Activated CD8-positive, alpha-beta memory T cell treated with anti-CD3 and anti-CD28 coated beads for 1 hour (primary cell): ENCODE measurements at places on chromosomes 3 and 15.

DNA sequence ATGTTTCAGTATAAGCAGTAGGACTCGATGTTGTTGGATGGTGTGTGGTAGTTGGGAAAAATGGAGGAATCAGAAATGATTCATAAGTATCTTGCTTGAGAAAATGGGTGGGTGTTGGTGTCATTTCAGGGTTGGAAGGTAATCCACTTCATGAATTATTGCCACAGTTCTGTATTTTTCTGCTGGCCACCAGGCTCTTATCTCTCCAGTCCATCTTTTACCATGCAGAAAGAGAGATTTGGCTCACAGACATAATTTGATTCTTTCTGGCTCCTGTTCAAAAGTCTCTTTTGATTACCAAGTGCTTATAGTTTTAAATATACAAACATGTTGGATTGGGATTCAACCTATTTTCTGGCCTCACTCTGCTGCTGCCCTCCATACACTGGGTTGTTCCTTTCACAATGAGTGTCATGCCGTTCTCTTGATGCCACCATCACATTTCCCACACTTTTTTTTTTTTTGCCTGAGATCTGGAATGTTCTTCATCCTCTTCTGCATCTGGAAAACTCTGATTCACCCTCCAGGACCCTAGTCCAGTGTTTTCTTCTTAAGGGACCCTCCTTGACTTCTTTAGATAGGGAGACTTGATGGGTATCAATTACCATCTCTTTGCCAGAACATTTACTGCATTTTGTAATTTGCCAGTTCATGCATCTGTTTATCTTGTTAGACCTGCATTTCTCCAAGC is 69.4 kb upstream of the GAP43 start:
- no peak for DNase-seq

GRCh38 chr3:14829811-14830210 is 11.0 kb downstream of the FGD5 start:
- no peak for DNase-seq

DNA sequence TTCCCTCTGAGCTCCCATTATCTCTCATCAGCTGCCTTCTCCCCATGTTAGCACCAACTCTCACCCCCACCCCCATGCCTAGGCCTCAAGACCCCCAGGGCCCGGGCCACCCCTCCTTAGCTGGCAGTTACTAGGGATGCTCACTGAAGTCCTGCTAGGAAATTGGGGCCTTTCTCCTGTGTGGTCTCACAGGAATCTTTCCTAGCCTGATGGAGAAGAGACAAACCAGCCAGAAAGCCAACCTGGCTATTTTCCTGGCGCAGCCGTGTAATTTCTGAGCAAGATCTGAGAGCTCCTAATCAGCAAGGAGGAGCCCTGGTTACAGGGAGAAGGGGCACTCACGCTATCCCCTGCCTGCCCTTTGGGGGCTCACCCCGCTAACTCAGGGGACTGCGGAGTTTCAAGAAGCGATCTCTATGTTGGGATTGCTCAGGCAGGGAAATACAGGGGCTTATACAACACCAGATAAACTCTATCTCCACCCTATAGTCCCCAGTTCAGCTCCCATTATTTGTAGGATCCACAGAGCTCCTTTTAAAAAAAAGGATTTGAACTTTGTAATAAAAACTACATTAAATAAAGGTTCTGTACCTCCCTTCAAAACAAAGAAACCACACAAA is 25.2 kb downstream of the NR2F2 start:
- no peak for DNase-seq

GRCh38 chr3:16146015-16146730 is 28.3 kb upstream of the GALNT15 start:
- no peak for DNase-seq

DNA sequence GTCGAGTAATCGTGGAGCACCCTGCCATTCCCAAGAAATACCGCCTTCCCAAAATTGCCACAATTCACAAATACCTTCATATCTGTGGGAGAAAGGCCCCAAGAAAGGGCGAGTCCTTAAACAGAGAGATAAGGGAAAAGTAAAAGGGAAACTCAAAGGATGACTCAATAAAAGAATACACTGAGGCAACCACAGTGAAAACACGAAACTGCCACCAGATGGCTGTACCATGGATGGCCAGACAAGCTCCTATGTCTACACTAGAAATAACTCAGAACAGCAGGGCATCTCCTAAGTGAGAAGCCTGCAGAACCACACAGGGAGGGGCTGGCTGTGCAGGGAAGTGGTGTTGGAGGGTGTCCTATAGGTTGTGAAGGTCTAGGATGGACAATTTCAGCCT is 25.0 kb downstream of the SRGAP3 start:
- no peak for DNase-seq

- no peak for DNase-seq
These were observed 86.7 kb downstream of the VGLL4 start for GRCh38 chr3:11556851-11557644.

GRCh38 chr3:100084100-100084806 is 30.0 kb downstream of the FILIP1L start:
- no peak for DNase-seq

DNA sequence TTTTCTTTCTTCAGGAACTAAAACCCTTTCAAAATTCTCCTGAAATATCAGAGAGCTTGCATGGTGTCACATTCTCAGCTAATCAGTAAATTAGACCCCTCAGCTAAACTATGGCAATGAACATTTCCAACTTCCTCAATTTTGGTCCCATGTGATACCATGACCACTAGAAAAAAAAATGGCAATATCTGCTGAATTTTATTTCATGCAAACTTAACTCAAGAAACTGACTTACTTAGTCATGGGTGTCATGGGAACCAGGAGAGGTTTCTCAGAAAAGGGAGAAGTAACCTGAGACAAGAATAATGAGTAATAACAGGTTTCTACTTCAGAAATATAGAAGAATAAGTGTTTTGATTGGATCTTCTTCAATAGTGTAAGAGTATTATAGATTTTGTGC is 784.6 kb upstream of the ALCAM start:
- DNase-seq, result no peak

GRCh38 chr15:55846116-55846707 is 103.3 kb upstream of the PRTG start:
- no peak for DNase-seq
